A549 treated with Hydrocortisone at 1 μM for 4 hours (cell line): ENCODE measurements at places on chromosomes 13 and 19. TPM values are rescaled to one million over a fixed set of nuclear protein-coding genes. Genes with fewer than 3 reads are reported as not detected.

Gene AMH
- total RNA-seq: 8.0 to 17.1 TPM (median 14.7 TPM) in 5 replicates

Gene SIGLEC14
- total RNA-seq: 0.05 to 0.10 TPM in 2 of 5 replicates, not detected in the others

Gene ICAM1
- 2.5 to 4.4 TPM (median 4.3 TPM) in 5 replicates for total RNA-seq

Gene EFNA2
- 1.0 to 2.3 TPM (median 2.0 TPM) in 5 replicates for total RNA-seq

Gene ZNF729
- not detected in 5 replicates for total RNA-seq

Gene GPR18
- total RNA-seq: not detected in 5 replicates

Gene SH2D3A
- total RNA-seq: 15.8 to 19.9 TPM (median 17.4 TPM) in 5 replicates

Gene MBD3L2
- not detected in 5 replicates for total RNA-seq

Gene ZSWIM9
- total RNA-seq: 6.1 to 7.2 TPM (median 6.5 TPM) in 5 replicates

Gene NCR1
- not detected in 5 replicates for total RNA-seq

Gene KANK3
- 5.3 to 8.6 TPM (median 7.2 TPM) in 5 replicates for total RNA-seq

Gene TRAPPC6A
- 37.4 to 50.6 TPM (median 40.1 TPM) in 5 replicates for total RNA-seq

Gene TMIGD2
- not detected in 5 replicates for total RNA-seq

Gene ATXN8OS
- total RNA-seq: not detected in 5 replicates

Gene ZNF837
- 0.89 to 1.7 TPM (median 1.4 TPM) in 5 replicates for total RNA-seq

Gene LRP3
- total RNA-seq: 34.3 to 52.9 TPM (median 50.7 TPM) in 5 replicates

Gene SERPINE3
- total RNA-seq: 0.07 TPM in 1 of 5 replicates, not detected in the others

Gene KIR3DL2
- 0.06 TPM in 1 of 5 replicates, not detected in the others for total RNA-seq

Gene TLE5
- total RNA-seq: 192 to 258 TPM (median 251 TPM) in 5 replicates

Gene ZNF134
- 6.8 to 9.3 TPM (median 8.4 TPM) in 5 replicates for total RNA-seq

Gene RFPL4A
- total RNA-seq: 0.38 to 1.1 TPM (median 0.84 TPM) in 5 replicates

Gene ODAD3
- 0.92 to 2.2 TPM (median 1.0 TPM) in 5 replicates for total RNA-seq

Gene FCAR
- not detected in 5 replicates for total RNA-seq

Gene RNF113B
- total RNA-seq: not detected in 5 replicates

Gene CEACAM7
- total RNA-seq: 0.03 to 0.18 TPM (median 0.10 TPM) in 3 of 5 replicates, not detected in the others

Gene BICRA
- total RNA-seq: 13.3 to 18.9 TPM (median 15.0 TPM) in 5 replicates

Gene ZNF749
- 12.6 to 16.4 TPM (median 15.3 TPM) in 5 replicates for total RNA-seq

Gene SERTAD1
- total RNA-seq: 22.6 to 39.9 TPM (median 30.9 TPM) in 5 replicates

Gene GFY
- 0.14 to 0.24 TPM (median 0.16 TPM) in 5 replicates for total RNA-seq

Gene SYNGR4
- total RNA-seq: 0.93 to 3.6 TPM (median 3.1 TPM) in 5 replicates

Gene RNF225
- total RNA-seq: 0.08 to 0.17 TPM in 2 of 5 replicates, not detected in the others

Gene CPB2
- total RNA-seq: not detected in 5 replicates

Gene PRODH2
- total RNA-seq: 0.15 to 0.36 TPM (median 0.25 TPM) in 5 replicates

Gene RGL3
- 0.92 to 1.8 TPM (median 1.3 TPM) in 5 replicates for total RNA-seq

Gene ONECUT3
- total RNA-seq: not detected in 5 replicates

Gene DCT
- not detected in 5 replicates for total RNA-seq

Gene ZNF700
- 0.20 to 0.33 TPM (median 0.29 TPM) in 5 replicates for total RNA-seq

Gene APOC1
- 94.7 to 123 TPM (median 118 TPM) in 5 replicates for total RNA-seq

Gene CEACAM16
- total RNA-seq: 0.08 to 0.12 TPM (median 0.08 TPM) in 4 of 5 replicates, not detected in the other

Gene CAMSAP3
- 4.1 to 6.2 TPM (median 5.4 TPM) in 5 replicates for total RNA-seq

Gene NR2F6
- 29.3 to 63.7 TPM (median 62.0 TPM) in 5 replicates for total RNA-seq

Gene TUBB4A
- total RNA-seq: 6.0 to 7.4 TPM (median 6.6 TPM) in 5 replicates

Gene SIGLEC12
- total RNA-seq: not detected in 5 replicates

Gene NKPD1
- 0.56 to 0.90 TPM (median 0.77 TPM) in 5 replicates for total RNA-seq

Gene TBC1D4
- total RNA-seq: 11.1 to 15.7 TPM (median 14.8 TPM) in 5 replicates

Gene ADGRE3
- not detected in 5 replicates for total RNA-seq

Gene ZNF582
- 0.95 to 1.6 TPM (median 1.1 TPM) in 5 replicates for total RNA-seq

Gene STK11
- 34.1 to 37.9 TPM (median 35.8 TPM) in 5 replicates for total RNA-seq

Gene RAB8A
- 48.6 to 105 TPM (median 50.6 TPM) in 5 replicates for total RNA-seq

Gene ZNF681
- 0.01 TPM in 1 of 5 replicates, not detected in the others for total RNA-seq

Gene PLPPR2
- 7.5 to 9.7 TPM (median 8.9 TPM) in 5 replicates for total RNA-seq
